ENCODE measurements at places on chromosomes 16 and 17.

DNA sequence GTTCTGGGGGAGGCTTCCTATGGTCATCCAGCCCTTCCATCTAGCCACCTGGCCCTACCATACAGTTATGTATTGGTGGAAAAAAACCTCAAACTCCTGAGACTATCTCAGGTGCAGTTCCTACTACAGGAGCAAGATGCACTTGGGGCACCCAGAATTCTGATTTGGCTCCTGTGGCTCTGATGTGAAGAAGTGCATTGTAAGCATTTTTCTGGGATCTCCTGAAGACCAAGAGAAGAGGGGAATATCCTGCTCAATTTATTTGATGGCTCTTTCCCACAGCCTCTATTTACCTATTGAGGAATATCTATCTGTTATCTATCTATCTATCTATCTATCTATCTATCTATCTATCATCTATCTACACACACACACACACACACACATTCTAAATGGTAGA is 1981.5 kb downstream of the TP53TG3F start:
- no peak for DNase-seq

DNA sequence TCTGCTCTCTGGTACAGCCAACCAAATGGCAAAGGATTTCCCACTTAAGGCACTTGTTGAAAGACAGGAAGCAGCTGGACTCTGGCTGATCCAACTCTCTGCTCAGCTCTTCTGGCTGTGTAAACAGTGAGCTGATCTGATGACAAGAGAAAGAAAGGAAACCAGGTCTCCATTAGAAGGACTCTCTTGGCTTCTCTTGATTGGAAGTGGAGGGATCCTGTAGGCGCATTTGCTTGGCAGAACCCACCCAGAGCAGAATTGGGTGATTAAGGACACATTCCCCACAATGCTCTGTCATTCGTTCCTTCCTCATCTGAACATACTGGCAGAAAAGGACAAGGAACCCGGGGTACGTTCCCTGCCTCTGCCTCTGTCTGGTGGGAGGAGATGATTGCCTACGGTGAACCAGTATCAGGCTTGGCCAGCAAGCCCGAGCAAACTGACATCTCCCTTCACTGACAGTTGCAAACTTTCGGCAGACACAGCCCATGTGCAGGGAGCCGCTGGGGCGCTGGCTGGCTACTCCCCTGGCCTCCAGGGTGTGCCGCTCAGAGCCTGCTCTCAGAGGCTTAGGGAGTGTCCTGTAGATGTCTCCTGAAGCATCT is 29.1 kb downstream of the LDHD start:
- peak; percentile 58 for DNase-seq

- DNase-seq = no peak
These were observed 178.3 kb downstream of the PRKCB start for GRCh38 chr16:24013864-24014645.

DNA sequence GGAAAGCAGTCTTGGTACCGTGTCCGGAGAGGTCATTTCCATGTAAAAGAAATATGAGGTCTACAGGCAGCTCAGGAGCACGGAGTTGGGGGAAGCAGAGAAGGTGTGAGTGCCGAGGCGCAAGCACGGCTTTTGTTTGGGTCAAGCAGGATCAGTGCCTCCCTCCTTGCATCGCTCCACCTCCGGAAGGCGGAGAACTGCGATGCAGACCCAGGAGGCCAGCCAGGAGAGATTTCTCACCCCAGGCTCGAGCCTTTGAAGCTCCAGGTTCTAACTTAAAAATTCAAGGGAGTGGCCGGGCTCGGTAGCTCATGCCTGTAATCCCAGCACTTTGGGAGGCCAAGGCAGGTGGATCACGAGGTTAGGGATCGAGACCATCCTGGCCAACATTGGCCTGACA is 25.0 kb downstream of the NAA60 start:
- no peak for DNase-seq

DNA sequence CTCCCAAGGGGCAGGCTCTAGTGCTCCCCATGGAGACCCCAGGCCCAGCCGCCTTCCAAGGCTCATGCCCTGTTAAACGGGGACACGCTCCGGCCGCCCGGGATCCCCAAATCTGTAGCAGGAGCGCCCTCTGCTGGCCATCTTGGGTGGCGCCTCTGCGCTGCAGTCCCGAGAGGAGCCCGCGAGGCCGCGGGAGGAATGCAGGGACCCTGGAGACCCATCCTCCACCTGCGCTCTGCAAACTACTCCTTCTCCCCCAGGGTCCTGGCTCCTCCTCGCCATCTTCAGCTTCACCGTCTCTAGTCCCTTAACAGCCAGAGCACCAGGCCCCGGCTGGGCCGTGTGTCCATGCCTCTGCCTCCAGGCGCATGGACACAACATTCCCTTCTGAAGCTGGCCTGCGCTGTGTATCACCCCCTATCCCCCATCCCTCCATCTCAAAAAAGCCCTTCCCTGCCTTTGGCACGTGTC is 23.6 kb upstream of the KRT17 start:
- peak; percentile 24 for DNase-seq

- DNase-seq = no peak
These were observed 59.5 kb upstream of the CDC42EP4 start for GRCh38 chr17:73371285-73371684.
